ENCODE measurements at places on chromosomes 3 and 15.

DNA sequence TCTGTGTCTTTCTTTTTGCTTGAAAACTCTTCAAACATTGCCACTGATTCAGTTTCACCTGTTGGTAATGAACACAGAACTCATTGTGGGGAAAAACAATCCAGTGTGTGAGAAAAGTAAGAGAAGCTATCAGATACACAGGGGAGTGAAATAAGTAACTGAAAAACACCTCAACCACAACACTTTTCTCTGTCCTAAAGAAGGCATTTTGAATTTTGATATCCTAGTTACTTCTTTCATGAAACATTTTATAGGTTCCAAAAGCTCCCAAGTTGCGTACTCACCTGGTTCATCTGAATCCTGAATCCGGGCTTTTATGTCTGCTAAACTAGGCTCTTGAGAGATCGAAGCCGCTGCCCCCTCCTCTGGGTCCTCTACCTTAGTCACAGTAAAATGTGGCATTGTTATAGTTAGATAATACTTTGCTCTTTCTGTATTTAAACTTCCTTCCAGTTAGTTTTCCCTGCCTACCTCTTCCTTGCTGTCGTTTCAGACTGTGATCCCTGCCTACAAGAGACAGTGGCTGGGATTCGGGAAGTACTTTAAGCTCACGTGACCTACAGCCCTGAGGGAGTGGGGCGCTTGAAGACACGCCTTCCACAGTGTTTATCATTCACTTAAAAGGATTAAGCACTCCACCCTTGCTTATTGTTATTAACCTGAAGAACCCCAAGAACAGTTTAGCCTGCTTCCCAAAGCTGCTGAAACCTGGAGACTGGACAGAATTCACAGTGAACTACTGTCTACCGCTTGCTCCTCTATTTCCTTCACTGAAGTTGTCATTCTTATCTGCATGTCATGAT lies 19.1 kb downstream of the SLC12A6 start:
- DNase-seq: peak; percentile 25

DNA sequence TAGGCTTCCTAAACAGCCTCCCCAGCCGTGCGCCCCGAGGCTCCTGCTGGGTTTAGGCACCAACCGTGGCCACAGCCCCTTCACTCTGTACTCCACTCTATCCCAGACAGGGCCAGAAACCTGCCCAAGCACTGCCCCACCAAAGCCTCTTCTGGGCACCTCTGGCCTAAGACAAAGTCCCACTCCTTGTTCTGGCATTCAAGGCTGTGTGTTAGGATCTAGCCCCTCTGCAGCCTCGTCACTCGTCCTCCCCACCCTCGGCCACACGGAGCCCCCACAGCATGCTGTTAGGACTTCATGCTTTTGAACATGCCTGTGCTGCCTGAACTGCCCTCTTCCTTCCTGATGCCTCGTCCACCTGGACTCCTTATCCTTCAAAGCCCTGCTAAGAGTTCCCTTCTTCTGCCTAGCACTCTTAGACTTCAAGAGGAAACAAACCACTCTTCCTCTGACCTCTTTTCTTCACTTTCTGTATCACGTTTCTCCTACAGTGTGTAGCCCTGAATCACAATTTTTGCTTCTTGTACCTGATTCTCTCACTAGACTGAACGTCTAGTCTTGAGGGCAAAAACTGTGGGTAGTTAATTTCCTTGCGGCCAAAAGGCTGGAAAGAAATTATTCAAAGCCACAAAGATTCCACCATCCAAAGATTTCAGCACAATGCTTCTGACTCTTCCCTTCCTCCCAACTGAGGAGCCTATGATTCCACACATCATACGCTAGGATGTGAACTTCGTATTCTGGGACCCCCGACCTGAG lies 28.6 kb downstream of the WNT7A start:
- no peak for DNase-seq

- no peak for DNase-seq
Observed at GRCh38 chr15:96406701-96407100, 76.2 kb downstream of the NR2F2 start.

GRCh38 chr3:128523591-128523990 lies 30.6 kb upstream of the GATA2 start:
- no peak for DNase-seq

DNA sequence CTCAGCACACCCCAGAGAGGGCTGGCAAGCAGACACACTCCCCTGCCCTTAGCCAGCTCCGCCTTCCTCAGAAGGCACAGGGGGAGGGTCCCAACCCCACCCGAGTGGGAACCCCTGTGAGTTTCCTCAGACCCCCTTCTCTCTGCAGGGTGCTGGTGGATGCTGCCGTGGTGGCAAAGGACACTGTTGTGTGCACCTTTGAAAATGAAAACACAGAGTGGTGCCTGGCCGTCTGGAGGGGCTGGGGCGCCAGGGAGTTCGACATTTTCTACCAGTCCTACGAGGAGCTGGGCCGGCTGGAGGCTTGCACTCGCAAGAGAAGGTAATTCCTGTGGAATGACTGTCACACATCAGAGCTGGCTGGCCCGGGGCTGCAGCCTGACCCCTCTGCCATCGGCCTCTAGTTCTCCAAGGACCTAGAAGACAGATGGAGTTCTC lies 149.4 kb downstream of the LRRK1 start:
- DNase-seq: no peak

GRCh38 chr15:99307735-99308134 lies 56.5 kb downstream of the LRRC28 start:
- no peak for DNase-seq

GRCh38 chr3:79148786-79149185 lies 619.0 kb downstream of the ROBO1 start:
- no peak for DNase-seq

DNA sequence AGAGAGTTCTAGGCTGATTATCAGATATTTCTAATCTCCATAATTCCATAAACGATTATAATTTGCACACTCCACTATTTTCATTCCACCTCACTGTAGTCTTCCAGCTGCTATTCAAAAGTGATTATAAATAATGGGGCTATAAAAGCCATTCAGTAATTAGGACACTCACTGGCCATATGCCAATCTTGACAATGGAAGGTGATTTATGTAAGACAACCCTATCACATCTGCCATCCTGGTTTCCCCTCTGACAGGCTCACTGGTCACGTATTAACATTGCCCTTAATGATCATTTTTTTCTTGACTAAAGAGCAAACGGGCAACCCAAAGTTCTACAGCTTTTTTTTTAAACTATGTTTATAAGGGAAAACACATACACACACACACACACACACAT lies 402.4 kb downstream of the MAGI1 start:
- peak; percentile 14 for DNase-seq

DNA sequence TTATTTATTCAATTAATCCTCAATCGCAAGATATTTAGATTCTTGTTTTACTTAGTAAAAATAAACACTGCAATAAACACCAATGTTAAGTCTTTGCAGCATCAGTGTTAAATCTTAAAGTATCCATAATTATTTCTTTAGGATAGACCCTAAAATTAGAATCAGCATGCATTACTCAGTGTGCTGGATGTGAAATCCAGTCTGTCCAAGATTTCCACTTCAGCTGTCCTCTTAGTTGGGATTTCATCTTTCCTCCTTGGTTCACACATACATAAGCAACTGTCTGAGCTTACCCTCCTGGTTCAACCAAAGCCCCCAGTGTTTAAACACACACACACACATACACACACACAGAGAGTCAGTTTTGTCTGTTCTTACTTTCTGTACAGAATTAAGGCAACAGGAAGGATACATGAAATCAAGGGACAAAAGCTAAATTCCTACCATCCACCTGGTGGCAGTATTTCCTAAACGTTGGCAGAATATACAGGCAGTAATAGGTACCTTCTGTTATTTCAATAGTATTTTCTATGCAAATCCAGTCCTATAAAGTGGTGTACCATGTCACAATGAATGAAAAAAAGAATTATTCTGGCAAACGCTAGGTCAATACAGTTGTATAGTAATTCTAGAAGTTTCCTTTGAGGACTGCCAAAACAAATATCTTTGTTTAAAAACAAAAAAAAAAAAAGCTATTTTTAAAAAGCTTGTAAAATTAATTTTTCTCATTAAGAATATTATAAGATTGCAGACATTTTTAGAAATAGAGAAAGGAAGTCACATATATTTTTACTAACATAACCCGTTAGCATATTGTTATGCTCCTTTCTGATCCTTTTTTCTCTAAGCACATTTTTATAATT lies 27.3 kb upstream of the DMXL2 start:
- peak; percentile 31 for DNase-seq

DNA sequence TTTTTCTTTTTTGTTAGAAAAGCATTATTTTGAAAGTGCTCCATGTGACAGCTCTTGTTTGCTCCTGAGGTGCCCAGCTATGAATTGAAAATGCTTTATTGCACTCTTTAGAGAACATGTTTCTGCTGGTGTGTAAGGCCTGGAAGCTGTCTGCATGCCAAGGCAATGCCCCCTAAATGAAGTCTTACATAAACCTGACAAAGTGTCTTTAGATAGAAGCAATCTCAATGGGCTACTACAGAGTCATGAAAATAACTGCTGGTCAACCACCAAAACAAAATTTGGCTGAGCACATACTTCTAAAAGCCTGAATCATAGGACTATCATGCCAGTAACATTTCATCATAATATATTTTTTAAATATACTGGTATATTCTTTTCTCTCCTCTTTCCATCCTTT lies 178.7 kb downstream of the THRB start:
- no peak for DNase-seq

DNA sequence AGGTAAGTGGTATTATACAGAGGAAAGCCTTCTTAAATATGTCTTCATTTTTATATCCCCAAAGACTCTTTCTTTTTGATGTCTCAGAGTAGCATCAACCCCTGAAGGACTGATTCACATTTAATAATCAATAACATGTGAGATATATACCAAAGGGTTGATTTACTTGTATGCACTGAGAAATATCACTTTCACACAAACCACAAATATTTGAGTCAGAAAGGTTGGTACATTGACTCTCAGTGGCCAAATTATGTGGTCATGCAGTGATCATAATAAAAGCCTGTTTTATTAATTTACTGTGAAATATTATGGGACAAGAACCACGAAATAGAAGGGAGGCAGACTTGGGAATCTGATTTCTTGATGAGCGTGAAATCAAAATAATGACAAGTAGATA lies 329.0 kb downstream of the GBE1 start:
- DNase-seq: no peak

GRCh38 chr15:95567686-95568085 lies 762.8 kb upstream of the NR2F2 start:
- no peak for DNase-seq
